ENCODE measurements at places on chromosomes 12 and 14.

DNA sequence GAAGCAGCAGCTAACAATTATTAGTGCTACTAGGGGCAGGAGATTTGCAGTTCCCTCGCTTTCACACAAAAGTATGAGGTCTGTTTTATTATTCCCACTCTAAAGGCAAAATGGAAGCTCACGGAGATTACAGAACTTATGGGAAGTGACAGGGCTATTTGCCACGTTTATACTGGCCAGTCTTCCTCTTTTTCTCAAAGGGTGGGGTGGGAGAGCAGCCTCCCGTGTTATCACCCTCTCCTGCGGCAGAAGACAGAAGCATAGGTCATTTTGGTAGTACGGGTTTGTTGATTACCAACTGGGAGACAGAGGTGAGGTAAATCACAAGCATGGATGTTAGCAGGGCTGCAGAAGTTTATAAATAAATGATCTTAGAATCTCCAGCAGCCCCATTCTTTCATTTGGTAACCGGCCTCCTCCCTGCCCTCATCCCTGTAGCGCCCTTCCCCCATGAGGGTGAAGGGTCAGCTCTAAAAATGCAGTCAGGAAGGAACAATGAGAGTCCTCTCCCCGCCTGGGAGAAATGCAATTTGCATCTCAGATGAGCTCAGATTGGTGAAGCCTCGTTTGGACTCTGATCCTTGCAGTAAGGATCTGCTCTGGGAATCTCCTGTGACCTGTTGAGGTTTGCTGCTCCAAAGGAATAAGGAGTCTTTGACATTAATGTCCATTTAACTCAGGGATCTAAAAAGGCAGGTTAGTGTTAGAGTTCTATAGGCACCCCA is 44.7 kb upstream of the SINHCAF start:
- DNase-seq: no peak

DNA sequence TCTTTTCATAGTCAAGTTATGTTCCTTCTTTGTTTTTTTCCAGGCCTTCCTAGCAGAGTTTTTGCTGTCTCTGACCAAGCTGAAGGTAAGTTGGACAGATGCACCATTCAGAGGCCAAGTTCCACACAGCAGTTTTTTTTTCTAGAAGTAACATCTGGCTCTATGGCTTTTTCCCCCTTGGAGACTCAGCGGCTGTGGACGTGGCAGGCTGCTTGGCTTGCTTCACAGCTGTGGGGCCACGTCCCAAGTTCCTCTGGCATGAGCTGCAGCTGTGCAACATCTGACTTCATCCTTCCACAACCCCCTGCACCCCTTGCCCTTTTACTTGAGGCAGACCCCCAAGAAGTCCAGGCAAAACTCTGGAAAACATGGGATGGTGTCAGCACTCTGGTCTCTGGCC is 24.2 kb upstream of the RHOJ start:
- peak; percentile 67 for DNase-seq

DNA sequence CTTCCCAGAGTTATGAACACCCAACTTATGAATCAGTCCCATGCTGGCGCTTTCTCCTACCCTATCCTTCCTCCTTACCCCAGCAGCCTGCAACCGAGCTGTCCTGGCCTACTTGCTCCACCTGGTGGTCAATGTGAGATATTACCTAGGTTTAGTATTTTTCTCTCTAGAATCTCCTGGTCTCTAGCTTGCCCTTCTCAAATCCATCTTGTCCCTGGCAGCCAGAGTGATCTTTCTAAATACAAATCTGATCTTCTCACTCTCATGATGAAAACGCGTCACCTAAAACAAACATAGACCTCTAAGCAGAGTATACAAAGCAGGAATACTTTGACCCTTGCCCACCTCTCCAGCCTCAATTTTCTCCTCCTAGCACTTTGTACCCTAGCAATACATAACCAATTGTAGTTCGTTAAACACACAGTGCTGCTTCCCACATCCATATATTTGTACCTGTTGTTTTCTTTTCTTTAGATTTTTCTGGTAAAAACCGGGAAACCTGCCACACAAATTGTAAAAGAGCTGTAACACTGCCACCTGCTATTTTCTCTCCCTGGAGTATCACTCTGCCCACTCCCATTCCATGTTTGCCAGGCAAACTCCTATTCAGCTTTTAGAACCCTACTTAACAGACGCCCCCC is 20.0 kb upstream of the TCP11L2 start:
- no peak for DNase-seq

DNA sequence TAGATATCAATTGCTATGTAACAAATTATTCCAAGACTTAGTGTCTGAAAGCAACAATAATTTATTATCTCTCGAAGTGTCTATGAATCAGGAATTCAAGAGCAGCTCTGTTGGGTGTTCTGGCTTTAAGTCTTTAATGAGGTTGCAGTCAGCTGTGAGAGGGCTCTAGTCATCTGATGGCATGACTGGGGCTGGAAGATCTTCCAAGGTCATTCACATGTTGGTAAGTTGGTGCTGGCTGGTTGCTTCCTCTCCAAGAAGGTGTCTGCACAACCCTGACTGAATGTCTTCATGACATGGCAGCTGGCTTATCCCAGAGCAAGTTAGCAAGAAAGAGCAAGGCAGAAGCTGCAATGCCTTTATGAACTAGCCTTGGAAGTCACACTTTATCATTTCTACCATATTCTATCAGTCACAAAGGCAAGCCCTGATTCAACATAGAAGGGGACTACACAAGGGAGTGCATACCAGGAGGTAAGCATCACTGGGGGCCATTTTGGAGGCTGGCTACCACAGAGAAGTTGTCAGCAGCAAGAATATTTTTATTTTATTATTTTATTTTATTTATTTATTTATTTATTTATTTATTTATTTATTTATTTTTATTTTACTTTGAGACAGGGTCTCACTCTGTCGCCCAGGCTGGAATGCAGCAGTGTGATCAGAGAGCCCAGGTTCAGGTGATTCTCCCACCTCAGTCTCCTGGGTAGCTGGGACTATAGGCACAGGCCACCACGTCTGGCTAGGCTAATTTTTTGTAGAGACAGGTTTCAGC is 7.6 kb upstream of the SLC38A2 start:
- DNase-seq: no peak

DNA sequence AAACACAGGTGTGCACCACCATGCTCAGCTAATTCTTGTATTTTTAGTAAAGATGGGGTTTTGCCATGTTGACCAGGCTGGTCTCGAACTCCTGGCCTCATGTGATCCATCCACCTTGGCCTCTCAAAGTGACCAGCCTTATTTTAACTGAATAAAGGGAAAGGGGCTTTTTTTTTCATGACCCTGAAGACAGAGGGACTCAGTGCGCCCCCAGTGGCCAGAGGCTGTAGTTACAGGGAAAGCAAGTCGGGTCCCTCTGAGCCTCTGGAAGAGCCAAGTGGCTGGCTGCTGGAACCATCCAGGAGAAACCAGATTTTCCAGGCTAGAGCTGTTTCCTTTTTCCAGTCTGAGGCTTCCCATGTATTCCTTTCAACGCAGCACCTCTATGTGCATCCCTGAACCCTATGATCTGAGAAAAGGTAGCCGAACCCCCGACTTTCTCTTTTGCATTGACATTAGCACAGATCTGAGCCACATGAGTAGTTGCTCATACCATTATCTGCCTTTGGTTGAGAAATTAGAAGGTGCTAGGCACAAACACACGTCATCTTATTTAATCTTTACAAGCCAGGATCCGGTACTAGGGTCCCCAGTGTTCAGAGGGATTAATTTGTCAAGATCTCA is 342.7 kb downstream of the CACNA1C start:
- DNase-seq: peak; percentile 49

DNA sequence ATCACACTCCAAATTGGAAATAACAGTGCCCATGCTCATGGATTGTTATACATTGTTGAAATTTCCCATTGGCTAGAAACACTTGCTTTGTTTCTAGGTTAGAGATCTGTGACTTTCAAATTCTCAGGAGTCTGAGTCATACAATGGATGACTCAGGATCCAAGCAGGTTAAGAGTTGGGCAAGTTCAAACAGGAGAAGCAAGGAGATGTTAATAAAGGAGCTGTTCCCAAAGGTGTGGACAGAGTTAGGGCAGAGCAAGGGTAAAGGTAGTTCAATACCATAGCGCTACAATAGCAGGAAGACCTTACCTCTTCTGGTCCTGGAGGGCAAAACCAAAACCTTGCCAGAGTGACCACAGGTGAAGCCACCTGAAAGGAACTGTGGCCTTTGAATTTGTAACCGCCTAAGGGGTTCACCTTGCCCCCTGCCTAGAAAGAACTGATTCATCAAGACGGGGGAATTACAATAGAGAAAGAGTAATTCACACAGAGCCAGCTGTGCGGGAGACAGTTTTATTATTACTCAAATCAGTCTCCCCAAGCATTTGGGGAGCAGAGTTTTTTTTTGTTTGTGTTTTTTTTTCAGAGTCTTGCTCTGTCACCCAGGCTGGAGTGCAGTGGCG is 4.2 kb upstream of the AMN1 start:
- DNase-seq: no peak

DNA sequence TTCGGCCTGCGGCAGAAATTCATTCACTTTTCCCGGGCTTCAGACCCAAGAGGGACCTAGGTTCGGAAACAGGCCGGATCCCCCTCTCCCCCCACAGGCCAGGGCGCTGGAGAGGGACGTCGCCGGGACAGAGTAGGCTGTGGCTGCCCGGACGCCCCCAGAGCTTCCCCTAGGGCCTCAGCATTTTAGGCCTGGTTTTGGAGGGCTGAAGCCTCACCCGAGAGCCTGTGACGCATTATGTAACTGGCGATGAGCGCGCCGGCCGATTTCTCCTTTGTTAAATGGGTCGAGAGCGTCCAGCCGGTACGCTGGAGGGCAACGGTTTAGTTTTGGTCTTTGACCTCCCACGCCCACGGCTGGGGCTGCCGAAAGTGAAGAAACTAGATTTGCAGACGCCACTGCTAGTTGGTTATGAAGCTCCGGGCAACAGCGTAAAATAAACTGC is 657 bp downstream of the PEBP1 start:
- peak; percentile 48 for DNase-seq

DNA sequence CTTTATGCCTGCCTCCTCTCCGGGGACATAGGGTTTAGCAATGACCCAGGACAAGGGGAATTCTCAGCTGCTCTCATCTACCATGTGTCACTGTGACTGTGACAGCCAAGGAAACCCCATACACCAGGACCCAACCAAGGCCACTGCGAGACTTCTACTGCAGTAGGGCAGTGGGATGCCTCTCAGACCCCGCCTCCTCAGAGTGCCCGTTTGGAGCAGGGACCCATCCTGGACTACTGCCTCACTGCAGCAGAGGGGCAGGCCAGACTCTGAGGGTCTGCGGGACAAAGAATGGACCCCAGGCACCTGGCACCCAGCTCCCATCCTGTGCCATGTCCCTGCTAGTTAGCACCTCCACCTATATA is 71.3 kb upstream of the DDX11 start:
- no peak for DNase-seq

DNA sequence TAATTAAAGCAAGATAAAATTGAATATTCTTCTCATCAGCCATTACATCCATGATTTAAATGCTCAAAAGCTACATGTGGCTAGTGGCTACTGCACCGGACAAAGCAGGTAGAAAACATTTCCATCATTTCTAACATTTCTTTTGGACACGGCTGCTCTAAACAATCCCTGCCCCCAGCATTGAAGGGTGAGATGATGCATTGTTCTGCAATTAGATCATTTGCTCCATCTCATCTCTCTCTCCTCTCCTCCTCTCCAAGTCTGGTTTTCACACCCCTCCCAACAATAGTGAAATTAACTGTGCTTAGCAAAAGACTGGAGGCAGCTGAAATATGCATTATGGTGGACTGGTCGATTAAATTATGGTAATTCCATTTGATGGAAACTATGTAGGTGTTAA is 288.5 kb downstream of the KSR2 start:
- DNase-seq: no peak

- DNase-seq: no peak
These were observed 947 bp upstream of the LRRC9 start for GRCh38 chr14:59918824-59919569.

- no peak for DNase-seq
These were observed 211.0 kb downstream of the RBM19 start for GRCh38 chr12:113755098-113755497.

Data from right hindlimb (tissue), 1 donor.